Stimulated activated CD8-positive, alpha-beta memory T cell treated with anti-CD3 and anti-CD28 coated beads, Interleukin-7, amount 100 ng/mL, for 1 hour (primary cell): ENCODE measurements at places on chromosomes 1 and 21.

DNA sequence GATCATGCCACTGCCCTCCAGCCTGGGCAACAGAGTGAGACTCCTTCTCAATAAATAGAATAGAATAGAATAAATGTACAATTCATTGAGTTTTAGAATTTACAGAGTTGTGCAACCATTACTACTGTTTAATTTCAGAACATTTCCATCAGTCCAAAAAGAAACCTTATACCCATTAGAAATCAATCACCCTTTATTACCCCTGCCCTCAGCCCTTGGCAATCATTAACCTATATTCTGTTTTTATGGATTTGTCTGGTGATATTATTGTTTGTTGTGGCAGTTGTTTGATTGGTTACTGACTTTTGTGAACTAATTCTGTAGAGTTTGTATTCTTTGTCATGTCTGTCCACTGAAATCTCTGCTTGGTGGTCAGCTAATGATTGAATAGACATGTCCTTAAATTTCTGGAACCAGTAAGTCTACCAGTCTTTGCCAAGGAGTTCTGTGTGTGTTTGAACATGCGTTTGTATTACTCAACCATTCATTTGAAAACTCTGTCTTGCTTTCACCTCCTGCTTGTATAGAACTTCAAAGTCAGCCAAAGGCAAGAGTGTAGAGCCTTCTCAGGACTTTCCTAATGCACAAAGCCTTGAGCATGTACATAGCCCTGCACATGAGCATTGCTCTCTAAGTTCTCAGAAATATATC is 208.8 kb downstream of the GPR52 start:
- DNase-seq = no peak

GRCh38 chr1:174768516-174768915 is 231.2 kb upstream of the CACYBP start:
- no peak for DNase-seq

DNA sequence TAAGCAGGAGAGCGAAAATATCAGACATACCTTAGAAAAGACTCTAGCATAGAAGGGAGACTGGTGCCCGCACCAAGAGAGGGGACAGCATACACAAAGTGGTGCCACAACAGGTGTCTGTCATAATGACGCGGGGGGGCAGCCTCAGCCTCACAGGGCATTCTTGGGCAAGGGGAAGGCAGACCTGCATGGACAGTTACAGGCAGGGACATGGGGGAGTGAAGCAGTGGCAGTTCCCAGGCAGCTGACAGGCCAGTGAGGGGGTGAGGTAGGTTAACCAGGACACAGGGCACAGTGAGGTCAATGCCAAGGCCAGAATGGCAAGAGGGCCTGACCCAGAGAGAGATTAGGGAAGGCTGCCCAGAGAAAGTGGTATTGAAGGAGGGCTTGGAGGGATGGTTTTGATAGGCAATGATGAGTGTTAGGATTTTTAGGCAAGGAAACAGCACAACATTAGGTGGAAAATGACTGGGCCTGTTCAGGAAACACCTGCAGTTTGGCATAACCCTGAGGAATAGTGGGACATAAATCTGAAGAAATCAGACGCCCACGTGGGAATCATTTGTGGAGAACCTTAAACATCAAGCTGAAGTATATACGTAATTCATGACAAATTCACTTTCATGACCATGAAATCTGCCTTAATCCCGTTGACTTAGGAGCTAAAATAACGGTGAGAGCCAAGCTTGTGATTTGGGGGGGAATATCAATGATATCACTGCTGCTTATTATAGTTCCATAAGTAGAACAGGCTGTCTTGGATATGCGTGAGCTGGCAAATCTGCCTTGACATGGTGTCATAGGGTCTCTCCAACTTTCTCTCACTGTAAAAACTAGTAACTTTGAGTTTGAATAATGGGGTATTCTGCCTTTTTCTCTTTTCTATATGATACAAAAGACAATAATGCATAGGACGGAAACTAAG is 8.9 kb downstream of the PTPN14 start:
- no peak for DNase-seq

DNA sequence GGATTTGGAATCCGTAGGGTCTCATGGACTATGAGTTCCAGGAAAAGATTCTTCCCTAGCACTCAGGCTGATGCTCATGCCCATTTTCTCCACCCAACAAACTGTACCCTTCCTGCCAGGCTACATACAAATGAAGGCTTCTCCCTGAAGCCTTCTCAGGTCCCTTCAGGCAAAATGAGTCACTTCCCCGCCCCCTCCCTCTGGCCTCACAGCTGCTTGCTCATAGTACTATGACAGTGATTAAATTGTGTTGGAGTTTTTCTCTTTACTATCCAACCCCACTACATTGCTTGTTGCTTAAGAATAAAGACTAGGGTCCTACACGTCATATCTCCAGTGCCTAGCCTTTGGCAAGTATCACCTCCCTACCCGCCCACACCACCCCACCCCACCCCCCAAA is 207.6 kb upstream of the NFIA start:
- DNase-seq = no peak

DNA sequence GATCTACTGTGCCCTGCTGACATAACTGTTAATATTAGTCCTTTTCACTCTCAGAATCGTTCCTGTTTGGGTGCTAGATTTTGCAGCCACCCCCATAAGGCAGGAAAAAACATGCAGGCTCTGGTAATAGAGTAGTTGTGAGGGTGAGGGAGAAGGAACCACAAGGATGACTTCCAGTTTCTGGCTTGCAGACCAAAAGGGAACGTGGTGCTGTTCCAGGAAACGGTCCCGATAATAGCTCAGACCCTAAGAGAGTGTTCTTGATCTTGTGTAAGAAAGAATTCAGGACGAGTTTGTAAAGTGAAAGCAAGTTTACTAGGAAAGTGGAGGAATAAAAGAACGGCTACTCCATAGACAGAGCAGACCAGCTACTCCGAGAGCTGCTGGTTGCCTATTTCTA is 50.7 kb upstream of the RHOU start:
- no peak for DNase-seq

DNA sequence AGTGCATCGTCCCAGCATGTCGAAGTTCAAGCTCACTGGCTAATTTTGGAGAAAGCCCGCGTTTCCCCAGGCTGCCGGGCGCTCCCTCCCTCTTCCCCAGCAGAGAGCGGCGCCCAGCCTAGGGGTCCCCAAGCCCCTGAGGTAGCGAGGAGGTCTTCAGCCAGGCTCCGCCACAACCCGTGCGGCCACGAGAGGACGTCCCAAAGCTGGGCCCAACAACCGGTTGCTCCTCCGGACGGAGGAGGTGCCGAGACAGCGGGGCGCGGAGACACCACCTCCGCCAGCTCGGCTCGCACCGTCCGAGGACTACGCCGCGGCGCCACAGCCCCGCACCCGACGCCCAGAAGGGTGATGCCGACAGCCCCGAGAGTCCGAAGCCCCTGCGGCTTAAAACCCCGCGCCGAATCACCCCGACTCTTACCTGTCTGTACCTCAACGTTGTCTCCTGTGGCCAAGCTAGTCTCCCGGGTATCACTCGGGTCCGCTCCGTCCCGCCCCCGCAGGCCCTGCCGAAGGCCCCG is at the start of gene DENND2C:
DENND2C (minus strand) TSS at position 488 of the 521 bp plus-strand sequence. CDS start 44,065 bp downstream, outside the sequence.
- no peak for DNase-seq

- DNase-seq = no peak
Measured at GRCh38 chr1:90579212-90579802, 137.8 kb downstream of the BARHL2 start.

DNA sequence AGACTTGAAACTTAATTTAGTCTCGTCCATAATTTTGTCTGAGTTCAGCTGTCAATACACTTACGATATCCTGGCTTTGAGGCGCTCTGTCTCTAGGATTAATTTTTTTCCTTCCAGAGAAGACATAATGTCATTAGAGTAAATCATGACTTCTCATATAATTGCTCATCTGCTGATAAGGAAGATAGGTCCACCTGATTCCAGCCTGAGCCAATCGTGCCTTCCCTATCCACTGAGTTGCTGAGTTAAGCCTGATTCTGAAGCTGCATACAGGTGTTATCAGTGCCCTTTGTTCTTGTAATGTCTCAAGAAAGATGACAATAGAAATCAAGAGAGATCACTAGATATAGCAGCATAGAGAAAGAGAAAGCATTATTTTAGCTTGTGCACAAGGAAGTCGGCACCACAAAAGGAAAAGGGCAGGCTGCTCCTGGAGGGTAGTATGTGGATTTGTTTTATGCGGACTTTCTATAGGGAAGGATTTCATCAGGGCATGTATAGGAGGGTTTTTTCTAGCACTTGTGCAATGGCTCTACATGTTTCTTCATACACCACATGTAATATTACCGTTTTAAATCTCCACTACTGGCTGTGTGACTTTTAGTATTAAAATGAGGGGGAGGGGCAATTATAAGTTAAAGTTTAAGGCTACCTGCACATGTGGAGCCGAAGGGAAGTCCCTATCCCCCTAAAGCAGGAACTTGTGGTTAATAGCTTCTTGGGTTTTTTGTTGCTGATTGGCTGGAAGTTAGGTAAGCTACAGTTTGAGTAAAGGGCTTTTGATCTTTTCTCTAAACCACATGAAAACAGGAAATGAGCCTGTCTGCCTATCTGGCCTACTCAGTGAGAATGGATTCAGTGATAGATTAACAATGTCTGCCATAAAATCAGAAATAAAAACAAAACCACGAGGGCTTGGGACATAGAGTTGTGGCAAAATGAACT is 133.4 kb downstream of the PLPPR5 start:
- no peak for DNase-seq

GRCh38 chr1:108949044-108949443 is 14.2 kb downstream of the CLCC1 start:
- DNase-seq = no peak

GRCh38 chr1:201760516-201760915 is 68.4 kb upstream of the IPO9 start:
- no peak for DNase-seq

GRCh38 chr1:32928715-32929114 is 27.5 kb upstream of the TMEM54 start:
- DNase-seq = no peak

DNA sequence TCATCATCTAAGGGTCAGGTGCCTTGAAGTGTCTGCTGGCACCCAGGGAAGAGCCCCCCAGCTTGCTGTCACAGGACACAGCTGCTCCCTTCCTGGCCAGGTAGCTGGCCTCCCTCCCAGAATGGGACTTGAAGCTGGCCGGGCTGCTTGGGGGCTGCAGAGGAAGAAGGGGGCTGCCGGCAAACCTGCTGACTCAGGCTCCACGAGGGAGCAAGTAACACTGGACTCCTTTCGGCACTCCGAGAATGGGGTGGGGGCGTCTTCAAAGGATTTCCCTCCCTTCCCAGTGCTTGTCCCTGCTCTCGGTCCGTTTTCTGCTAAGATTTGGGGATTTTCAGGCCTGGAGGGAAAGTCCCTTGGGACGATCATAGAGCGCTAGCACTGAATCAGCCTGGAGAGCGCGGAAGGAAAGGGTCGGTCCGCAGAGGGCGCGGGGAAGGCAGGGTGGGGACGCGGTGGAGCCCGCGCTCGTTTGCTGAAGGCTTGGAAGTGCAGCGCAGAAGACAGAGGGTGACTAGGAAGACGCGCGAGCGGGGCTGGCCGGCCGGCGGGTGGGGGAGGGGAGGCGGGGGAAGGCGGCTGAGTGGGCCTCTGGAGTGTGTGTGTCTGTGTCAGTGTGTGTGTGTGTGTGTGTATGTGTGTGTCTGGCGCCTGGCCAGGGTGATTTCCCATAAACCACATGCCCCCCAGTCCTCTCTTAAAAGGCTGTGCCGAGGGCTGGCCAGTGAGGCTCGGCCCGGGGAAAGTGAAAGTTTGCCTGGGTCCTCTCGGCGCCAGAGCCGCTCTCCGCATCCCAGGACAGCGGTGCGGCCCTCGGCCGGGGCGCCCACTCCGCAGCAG is at the start of gene CSF1:
CSF1 (plus strand) TSS at position 727 of the 840 bp plus-strand sequence. CDS start 175 bp downstream, outside the sequence.
- peak; percentile 29 for DNase-seq

- DNase-seq = no peak
Measured at GRCh38 chr21:22898051-22898665, 1899.9 kb downstream of the NCAM2 start.

DNA sequence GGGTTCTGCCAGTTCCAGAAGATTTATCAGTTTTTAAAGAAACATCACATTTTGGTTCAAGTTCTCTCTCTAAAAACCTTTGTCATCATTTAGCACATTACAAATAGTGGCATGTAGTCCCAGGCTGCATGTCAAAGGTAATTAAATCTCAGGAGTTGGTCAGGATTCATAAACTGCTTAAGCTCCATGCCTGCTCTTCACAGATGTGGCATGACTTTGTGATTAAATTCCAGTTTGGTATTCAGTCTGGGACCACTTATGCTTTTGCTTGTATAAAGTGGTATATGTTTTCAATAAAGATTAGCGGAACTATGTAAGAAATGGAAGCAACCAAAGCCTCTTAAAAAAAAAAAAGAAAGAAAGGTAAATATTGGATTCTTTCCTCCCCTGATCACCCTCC is 408.0 kb downstream of the DISC1 start:
- no peak for DNase-seq

- no peak for DNase-seq
Measured at GRCh38 chr1:167587342-167587741, 33.8 kb upstream of the CREG1 start.

DNA sequence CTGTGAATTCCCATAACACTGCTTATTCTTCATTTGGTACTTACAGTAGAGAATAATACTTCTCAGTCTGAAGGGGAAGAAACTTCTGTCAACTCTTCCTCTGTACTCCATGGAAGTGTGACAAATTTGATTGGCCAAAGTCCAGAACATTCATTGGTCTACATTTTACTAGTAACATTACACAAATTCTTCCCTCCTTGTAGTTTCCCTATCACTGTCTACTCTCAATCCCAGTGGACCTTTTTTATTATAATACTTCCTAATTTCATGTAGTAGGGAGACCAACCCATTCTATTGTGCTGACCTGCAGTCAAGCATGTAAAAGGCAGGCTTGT is 74.7 kb downstream of the ALG6 start:
- DNase-seq = no peak

GRCh38 chr1:168825820-168826219 is 96.8 kb upstream of the DPT start:
- no peak for DNase-seq

- DNase-seq = no peak
Measured at GRCh38 chr1:2073382-2074230, 23.4 kb downstream of the PRKCZ start.

DNA sequence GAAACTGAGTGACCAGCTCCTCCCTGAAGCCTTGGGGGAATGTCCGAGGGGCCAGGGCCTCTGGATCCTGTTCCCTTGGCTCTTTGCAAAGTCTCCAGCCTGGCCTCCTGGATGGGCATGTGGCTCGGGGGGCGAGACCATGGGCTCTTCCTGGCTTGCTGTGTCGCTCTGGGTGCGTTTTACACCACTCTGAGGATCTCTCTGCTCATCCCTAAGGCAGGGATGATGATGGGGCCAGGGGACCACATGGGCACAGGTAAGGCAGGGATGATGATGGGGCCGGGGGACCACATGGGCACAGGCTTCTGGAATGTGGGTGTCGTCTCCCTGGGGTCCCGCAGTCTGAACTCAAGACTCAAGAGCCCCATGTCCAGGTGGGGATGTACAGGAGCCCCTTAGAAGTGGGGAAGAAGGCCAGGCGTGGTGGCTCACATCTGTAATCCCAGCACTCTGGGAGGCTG is 17.7 kb downstream of the TP73 start:
- no peak for DNase-seq

GRCh38 chr21:31778546-31778945 is 46.6 kb upstream of the SCAF4 start:
- DNase-seq = no peak

DNA sequence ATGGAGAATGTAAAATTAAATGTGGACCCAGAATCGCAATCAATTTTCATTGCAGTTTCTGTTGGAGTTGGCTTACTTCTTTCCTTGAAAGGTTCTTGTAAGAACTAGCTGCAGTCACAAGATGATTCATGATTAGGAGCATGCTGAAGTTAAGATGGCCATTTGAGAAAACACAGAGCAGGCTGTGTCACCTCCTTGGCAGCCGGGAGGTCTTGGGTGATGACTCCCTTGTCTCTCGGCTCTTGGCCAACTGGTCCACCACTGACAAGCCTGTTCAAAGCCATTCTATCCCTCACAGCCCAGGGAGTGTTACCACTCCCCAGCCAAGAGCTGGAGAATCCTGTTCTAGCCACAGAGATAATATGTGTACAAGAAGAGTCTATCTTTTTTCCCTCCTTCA is 40.6 kb downstream of the OPTC start:
- DNase-seq = no peak
